ENCODE measurements at places on chromosomes 12 and 14. TPM values are rescaled to one million over a fixed set of nuclear protein-coding genes. Genes with fewer than 3 reads are reported as not detected.

DNA sequence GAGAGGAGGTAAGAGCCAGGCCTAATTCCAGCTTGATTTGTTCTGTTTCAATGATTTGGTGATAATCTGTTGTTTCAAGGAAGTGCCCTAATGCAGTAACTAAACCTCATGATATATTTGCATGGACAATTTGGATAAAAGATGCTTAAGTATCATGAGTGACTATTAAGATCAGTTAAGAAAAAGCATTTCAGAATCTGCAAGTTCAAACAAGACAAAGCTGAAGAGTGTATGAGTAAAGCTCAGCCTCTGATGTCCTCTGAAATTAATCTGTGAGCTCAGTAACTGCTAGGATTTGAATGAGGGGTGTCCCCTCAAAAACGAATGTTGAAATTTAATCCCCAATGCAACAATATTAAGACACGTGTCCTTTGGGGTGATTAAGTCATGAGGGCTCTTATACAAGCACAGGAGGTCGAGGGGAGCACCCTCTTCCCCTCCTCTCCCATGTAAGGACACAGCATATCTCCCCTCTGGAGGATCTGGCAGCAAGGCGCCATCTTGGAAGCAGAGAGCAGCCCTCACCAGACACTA is 949.2 kb downstream of the GALC start:
- H3K27me3 ChIP-seq: no peaks in the 10 kb centered on the region
- H3K4me3 ChIP-seq: no peak overlapping the region
- H3K36me3 ChIP-seq: no peaks in the 10 kb centered on the region
- H3K4me1 ChIP-seq: no peaks in the 10 kb centered on the region
- no peak overlapping the region for H3K27ac ChIP-seq

DNA sequence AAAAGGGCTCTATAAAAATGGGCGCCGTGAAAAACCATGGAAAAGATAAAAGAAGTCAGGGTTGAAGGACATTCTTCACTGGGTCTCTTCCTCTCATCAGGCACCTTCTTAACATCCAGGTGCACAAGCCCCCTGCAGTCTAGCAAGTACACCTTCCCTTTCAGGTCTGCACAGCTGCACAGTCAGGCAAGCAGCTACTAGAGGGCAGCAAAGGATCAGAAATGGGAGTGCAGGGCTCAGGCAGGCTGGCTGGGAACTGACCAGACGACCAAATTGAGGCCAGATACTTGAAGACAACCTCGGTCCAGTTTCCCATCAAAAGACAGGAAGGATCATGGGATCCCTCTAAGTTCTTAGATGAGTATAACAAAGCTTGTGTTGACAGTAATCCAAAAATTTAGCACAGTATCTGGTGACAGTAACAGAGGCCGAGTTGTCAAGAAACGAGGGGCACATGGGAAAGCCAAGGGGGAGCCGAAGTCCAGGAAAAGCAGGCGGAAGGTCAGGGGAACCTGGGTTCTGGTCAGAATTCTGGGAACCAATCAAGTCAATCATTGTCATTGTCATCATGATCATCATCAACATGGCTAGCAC is 10.1 kb upstream of the GRIP1 start:
- no peaks in the 10 kb centered on the region for H3K4me1 ChIP-seq
- H3K4me3 ChIP-seq: no peak overlapping the region
- no peaks in the 10 kb centered on the region for H3K36me3 ChIP-seq
- no peak overlapping the region for H3K27ac ChIP-seq
- DNase-seq: peak; percentile 37

- no peaks in the 10 kb centered on the region for H3K27me3 ChIP-seq
- H3K4me1 ChIP-seq: no peaks in the 10 kb centered on the region
- no peak for DNase-seq
- peaks cover 4% of the 10 kb centered on the region for H3K36me3 ChIP-seq
Observed at GRCh38 chr14:35573911-35574310, 39.9 kb downstream of the INSM2 start.

DNA sequence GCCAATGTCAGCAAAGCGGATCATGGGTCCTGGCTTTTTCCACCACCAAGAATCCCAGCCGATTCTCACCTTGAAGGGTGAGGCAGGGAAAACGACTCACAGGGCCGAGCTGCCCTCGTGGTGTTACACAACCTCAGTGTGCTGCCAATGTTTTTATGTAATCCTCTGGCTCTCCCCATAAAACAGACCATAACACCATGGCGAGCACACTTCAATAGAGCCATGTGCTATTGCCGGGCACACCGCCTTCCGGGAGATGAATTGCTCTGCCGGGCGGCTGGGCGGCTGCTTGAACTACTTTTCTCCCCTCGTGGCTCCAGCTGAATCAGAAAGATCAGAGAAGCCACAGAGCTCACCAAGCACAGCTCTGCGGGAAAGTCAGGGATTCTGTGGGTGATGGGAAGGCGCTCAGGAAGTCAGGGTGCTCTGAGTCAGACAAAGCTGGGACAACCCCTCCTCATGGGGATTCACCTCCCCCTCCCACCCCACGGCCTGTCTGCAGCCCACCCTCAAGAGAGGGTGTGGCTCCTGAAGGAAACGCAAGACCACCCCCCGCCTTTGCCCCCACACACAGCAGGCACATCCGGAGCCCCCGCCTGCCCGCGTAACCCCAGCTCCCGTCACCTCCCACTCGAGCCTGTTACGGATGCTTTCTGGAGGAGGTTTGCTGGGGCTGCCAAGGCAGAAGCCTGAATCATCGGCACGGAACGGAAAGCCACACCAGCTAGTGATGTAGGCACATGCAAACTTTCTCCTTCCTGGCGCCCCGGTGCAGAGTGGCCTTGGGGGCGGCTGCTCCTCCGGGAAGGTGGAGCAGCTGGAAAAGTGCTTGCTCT is 1.8 kb downstream of the GALNT9 start:
- H3K27me3 ChIP-seq: peaks cover 37% of the 10 kb centered on the region
- H3K36me3 ChIP-seq: peaks cover 18% of the 10 kb centered on the region
- no peak overlapping the region for H3K27ac ChIP-seq

DNA sequence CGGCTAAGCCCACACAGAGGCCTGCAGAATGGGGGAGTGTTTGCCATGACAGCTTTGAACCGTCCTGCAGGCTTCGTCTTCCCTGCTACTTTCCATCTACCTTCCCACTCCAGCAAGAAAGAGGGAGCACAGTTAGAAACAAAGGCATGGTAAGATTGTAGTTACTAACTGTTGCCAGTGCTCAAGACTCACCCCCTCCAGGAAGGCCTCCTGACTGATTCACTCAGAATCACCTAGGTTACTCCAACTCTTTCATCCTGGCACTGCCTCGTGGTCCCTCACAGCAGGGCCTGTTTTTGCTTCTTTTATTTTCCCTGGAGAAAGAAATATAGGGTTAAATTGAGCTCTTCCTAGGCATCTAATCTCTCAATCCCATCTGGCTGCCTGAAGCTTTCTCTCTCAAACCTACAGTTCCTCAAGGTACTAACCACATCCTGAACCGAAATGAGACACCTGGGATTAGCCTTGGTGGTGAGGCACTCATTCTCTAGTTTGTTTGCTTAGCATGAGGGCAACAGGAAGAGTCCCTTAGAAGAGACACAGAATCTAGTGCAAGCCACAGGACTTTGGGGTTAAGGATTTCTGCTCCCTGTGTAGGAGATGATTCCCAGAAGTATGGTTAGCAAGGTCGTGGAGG is 7.8 kb downstream of the GALNT6 start:
- no peak overlapping the region for H3K27ac ChIP-seq
- H3K36me3 ChIP-seq: no peaks in the 10 kb centered on the region
- H3K4me1 ChIP-seq: peaks cover 7% of the 10 kb centered on the region
- no peak overlapping the region for H3K4me3 ChIP-seq
- no peak for DNase-seq
- H3K27me3 ChIP-seq: no peaks in the 10 kb centered on the region

GRCh38 chr12:47156167-47156736 is 76.5 kb upstream of the AMIGO2 start:
- no peaks in the 10 kb centered on the region for H3K4me1 ChIP-seq
- H3K36me3 ChIP-seq: no peaks in the 10 kb centered on the region
- DNase-seq: peak; percentile 11

DNA sequence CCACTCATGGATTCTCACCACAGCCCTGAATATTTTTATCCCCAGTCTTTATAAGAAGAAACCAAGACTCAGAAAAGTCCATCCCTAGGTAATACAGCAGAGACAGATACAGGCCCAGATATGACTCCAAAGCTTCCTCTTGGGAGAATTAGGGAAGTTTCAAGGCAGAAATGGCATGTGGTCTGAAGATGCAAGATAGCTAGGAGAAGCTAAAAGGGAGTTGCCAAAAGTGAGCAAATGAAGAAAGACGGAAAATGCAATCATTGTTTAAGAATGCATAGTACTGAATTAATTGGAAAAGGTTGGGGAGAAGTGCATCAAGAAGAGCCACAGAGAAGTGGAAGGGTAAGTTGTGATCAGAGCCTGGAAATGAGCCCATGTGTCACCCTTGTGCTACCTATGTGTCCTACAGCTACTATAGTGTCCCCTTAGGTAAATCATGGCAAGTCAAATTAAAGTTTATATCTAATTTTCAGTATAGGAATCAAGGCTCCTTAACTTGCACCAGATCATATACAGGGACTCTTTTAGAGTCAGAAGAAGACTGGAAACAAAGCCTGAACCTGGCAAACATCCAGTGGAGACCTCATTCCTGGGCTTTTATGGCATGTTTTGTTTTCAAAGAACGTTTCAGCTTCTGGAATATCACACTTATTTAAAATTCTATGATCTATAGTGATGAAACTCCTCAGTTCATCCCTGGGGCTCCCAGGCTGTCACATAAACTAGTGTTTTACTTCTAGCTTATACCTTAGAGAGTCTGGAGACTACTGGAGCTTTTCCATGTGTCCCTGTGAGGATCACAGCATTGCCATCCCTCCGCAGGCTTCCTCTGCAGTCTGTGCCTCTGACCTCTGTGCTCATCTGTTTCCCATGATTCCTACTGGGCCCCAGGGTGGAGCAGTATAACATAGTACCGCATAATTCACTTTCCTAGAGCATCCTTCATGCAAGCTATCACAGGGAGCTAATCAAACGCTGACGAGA is 189.0 kb upstream of the CDKN3 start:
- H3K27me3 ChIP-seq: no peaks in the 10 kb centered on the region
- H3K36me3 ChIP-seq: no peaks in the 10 kb centered on the region
- H3K4me3 ChIP-seq: no peak overlapping the region
- DNase-seq: peak; percentile 11
- no peaks in the 10 kb centered on the region for H3K4me1 ChIP-seq

DNA sequence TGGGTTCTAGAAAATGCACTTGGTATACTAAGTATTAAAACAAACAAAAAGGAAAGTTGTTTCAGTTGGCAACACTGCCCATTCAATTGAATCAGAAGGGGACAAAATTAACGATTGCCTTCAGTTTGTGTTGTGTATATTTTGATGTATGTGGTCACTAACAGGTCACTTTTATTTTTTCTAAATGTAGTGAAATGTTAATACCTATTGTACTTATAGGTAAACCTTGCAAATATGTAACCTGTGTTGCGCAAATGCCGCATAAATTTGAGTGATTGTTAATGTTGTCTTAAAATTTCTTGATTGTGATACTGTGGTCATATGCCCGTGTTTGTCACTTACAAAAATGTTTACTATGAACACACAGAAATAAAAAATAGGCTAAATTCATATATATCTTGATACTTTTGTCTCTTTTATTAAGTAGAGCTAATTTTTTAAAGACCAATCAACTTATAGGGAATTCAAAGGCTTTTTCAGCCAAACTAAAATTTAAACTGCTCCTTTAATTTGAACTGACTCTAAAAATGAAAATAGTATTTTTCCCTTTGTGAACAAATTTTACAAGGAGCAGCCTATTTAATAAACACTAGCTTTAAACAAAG is 2.8 kb downstream of the FOXG1 start:
- H3K4me3 ChIP-seq: no peak overlapping the region
- peaks cover 89% of the 10 kb centered on the region for H3K27me3 ChIP-seq
- H3K36me3 ChIP-seq: no peaks in the 10 kb centered on the region
- no peak for DNase-seq
- H3K27ac ChIP-seq: no peak overlapping the region

DNA sequence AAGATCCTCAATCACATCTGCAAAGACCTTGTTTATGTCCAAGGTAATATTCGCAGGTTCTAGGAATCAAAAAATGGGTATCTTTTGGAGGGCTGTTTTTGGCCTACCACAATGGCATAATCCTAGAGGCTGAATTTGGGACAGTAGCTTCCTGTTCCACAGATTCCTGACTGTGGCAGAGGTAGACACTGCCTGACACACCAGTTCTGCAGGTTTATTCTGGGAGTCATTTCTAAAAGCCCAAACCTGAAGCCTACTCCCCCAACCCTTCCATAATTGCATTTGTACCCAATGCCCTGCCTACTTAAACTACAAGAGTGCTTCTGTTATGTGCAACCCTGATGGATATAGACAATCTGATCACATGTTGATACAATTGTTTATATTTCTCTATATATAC is 378.9 kb downstream of the PCNX1 start:
- no peaks in the 10 kb centered on the region for H3K4me1 ChIP-seq
- no peaks in the 10 kb centered on the region for H3K27me3 ChIP-seq
- no peak overlapping the region for H3K27ac ChIP-seq
- H3K36me3 ChIP-seq: no peaks in the 10 kb centered on the region

GRCh38 chr14:92004062-92004461 is 35.8 kb downstream of the TRIP11 start:
- no peaks in the 10 kb centered on the region for H3K27me3 ChIP-seq
- no peaks in the 10 kb centered on the region for H3K4me1 ChIP-seq
- H3K36me3 ChIP-seq: peaks cover 10% of the 10 kb centered on the region
- no peak overlapping the region for H3K27ac ChIP-seq

DNA sequence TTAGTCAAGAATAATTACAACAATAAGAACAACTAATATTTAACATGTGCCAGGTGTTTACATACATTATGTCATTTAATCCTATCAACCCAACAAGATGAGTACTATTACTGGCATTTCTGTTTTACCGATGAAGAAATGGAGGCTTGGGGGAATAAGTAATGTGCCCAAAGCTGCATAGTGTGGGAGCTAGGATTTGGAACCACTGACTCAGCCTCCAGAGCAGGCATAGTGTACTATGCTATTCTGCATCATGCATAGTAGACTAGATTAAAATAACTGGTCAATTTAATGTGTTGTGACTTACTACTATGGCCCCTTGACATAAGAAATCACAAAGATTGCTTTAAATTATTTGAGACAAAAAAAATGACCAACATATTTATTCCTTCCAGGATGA is 9.5 kb downstream of the GPR19 start:
- no peaks in the 10 kb centered on the region for H3K36me3 ChIP-seq
- no peak overlapping the region for H3K4me3 ChIP-seq
- DNase-seq: no peak
- peaks cover 4% of the 10 kb centered on the region for H3K4me1 ChIP-seq
- H3K27ac ChIP-seq: no peak overlapping the region

DNA sequence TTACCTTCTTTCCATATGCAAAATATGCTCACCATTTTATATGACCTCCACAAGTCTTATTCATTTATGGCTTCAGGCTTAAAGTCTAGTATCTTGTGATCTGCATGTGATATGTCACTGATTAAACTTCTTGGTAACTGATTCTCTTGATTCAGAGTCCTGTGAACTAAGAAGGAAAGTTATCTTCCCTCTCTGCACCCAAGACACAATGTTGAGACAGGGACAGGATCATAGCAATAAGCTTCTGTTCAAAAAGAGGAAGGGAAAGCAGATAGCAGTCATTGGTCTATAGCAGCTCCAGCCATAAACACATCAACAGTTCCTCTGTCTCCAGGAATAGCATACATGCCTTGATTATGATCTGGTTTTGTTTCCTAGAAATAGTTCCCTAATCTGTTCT is 103.1 kb downstream of the UNC79 start:
- H3K36me3 ChIP-seq: peaks cover 7% of the 10 kb centered on the region
- no peaks in the 10 kb centered on the region for H3K4me1 ChIP-seq
- DNase-seq: no peak
- no peak overlapping the region for H3K27ac ChIP-seq

SERPINA3 gene
- 1.5 TPM for total RNA-seq

AQP2 gene
- total RNA-seq: not detected

KRT77 gene
- 0.10 TPM for total RNA-seq

RASSF9 gene
- 5.4 TPM for total RNA-seq

ADAMTS20 gene
- total RNA-seq: 0.44 TPM
